ENCODE measurements at places on chromosomes 3 and 15.

GRCh38 chr3:46624975-46625490, 12.7 kb downstream of the FAM240A start:
- no peaks in the 10 kb centered on the region for H3K36me3 ChIP-seq
- no peak for DNase-seq
- peaks cover under 1% of the 10 kb centered on the region for H3K4me1 ChIP-seq
- no peak overlapping the region for H3K4me3 ChIP-seq
- H3K27me3 ChIP-seq, result no peaks in the 10 kb centered on the region

DNA sequence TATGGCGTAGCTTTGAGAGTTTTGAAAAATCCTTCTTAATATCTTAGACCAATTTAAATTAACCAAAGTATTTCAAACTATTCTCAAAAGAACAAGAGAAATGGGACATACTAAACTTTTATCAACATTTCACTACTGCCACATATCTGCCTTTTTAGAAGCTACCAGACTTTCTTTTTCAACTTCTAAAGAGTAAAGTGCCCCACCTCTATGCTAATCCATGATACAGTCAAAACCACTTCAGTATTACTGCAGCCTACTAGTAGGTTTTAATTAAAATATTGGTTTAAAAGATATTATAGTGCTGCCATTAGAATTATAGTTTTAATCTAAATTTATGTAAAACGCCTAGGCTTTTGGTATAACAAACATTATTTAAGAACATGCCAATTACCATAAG, 15.1 kb downstream of the HERC1 start:
- H3K27ac ChIP-seq, result no peak overlapping the region
- no peaks in the 10 kb centered on the region for H3K36me3 ChIP-seq
- DNase-seq, result no peak
- no peak overlapping the region for H3K4me3 ChIP-seq

DNA sequence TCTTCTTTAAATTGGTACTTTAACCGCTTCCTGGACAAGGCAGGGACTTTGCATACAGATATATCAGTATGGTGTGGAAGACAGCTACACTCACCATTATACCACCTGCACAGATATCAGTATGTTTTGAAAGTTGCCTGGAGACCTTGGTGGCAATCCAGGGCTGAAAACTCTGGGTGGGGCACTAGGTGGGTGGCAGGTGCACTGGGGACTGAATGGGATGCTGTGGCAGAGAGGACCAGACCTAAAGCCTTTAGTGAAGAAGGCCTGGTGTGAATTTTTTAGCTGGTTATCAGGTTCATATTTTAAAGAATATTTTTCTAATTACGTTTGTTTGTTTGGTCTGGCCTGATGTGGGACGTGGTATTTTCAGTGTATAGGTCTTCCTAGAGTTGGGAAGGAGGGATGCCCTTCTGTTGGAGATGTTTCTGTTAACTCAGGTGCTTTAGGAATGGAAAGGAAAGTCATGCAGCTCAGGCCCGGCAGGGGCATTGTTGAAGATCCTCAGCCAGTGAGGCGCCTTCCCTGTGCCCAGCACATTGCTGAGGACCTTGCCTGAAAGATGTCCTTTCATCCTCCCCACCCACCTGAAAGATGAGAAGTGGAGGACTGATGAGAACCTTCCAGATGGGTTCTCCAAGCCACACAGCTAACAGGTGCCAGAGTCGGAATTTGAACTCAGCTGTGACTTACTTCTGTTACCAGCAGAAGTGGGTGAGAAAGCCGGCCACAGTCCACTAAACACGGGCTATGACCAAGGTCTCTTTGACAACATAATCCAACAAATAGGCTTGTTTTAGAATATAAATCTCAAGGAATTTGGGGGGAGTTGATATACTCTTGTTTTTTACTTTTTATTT, 77.3 kb downstream of the APBA2 start:
- DNase-seq, result no peak
- H3K4me1 ChIP-seq, result no peaks in the 10 kb centered on the region
- no peak overlapping the region for H3K4me3 ChIP-seq
- H3K27me3 ChIP-seq, result no peaks in the 10 kb centered on the region

GRCh38 chr3:4835616-4836043, 143.6 kb upstream of the BHLHE40 start:
- no peaks in the 10 kb centered on the region for H3K27me3 ChIP-seq
- peaks cover 5% of the 10 kb centered on the region for H3K4me1 ChIP-seq
- H3K36me3 ChIP-seq, result peaks cover 12% of the 10 kb centered on the region
- no peak for DNase-seq

DNA sequence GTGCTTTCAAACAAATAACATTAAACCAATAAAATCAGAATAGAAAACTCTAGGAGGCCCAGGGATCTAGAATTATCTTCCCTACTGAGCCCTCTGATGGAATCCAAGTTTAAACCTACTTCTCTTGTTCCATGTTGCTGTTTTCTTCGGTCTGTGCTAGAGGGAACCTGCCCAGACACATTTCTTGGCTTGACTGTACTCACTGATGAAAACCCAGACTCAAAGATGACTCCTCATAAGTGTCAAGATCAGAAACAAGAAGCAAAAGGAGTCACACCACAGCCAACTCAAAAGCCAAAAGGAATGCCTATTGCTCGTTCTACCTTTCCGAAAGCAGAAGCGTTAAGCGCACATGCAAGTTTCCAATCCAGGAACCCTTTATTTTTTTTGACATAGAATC, 31.6 kb downstream of the SCAP start:
- peaks cover 25% of the 10 kb centered on the region for H3K36me3 ChIP-seq
- no peaks in the 10 kb centered on the region for H3K4me1 ChIP-seq
- H3K27ac ChIP-seq, result peak overlapping the region; percentile 70
- H3K27me3 ChIP-seq, result no peaks in the 10 kb centered on the region

DNA sequence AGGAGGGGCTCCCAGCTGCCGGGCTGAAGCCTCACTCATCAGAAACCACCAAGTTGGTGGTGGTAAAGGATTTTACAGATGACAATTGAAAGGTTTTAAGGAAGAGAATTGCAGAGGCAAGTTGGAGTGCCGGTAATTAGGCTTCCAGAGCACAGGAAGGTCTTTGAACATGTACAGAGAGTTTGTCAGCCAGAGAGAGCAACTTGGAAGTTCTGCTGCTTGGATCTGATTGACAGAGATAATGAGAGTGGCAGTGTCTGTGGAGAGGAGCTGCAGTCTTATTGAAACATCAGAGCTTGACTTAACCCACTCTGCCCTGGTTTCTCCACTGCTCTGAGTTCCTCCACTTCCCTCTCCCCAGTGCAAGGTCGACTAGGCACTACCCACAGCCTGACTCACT, 448.6 kb downstream of the EPHB1 start:
- no peaks in the 10 kb centered on the region for H3K36me3 ChIP-seq
- no peak overlapping the region for H3K4me3 ChIP-seq
- no peak for DNase-seq
- H3K27me3 ChIP-seq, result no peaks in the 10 kb centered on the region
- no peak overlapping the region for H3K27ac ChIP-seq

GRCh38 chr3:9231471-9231870, 18.0 kb downstream of the SRGAP3 start:
- no peak overlapping the region for H3K27ac ChIP-seq
- H3K4me1 ChIP-seq, result no peaks in the 10 kb centered on the region
- no peak for DNase-seq
- H3K4me3 ChIP-seq, result no peak overlapping the region
- no peaks in the 10 kb centered on the region for H3K27me3 ChIP-seq
